Thoracic aorta endothelial cell (primary cell): ENCODE measurements at places on chromosomes 12 and 14. TPM values are rescaled to one million over a fixed set of nuclear protein-coding genes. Genes with fewer than 3 reads are reported as not detected.

Gene LTB4R2
- total RNA-seq = 10.6 and 10.8 TPM in 2 replicates

Gene CISTR
- total RNA-seq = not detected in 2 replicates

Gene CABP1
- 0.14 TPM in 1 of 2 replicates, not detected in the other for total RNA-seq

Gene RHEBL1
- 0.66 and 1.4 TPM in 2 replicates for total RNA-seq

Gene HOXC4
- total RNA-seq = not detected in 2 replicates

Gene FAM186B
- 0.27 and 0.43 TPM in 2 replicates for total RNA-seq
